ENCODE measurements at places on chromosomes 16 and 17.

DNA sequence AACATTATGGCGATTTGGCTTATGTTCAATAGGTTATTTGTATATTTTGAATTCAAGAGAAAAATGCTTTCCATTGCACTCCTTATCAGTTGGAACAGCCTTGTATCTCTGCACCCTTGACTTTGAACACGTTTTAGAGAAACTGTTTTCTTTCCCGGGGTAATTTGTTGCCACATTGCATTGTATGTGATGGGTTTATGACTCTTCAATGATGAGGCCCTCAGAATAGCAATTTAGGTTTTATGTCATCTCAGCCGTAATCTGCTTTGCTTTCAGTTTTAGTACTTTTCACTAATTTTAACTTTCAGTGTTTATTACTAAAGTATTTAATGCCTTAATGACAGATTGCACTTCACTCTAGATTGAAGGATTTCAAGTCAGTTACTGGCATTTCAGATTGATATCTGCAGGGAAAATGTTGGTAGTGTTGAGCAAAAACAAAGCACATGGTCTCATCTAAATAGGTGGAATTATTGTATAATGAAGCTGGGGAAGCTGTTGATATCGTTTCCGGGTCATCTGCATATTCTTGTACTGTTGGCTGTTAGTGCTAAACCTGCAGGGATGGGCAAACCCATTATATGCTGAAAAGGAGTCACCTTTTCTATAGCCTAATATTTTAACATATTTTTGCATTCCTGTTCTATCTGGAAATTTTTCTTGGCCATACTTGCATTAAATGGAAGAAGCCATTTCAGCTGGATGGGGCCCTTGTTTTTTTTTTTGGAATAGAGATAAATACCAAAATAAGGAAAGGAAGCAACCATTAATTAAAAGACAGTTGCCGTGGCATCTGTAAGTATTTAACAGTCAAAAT lies 2.0 kb downstream of the LUC7L3 start:
- DNase-seq, result no peak

DNA sequence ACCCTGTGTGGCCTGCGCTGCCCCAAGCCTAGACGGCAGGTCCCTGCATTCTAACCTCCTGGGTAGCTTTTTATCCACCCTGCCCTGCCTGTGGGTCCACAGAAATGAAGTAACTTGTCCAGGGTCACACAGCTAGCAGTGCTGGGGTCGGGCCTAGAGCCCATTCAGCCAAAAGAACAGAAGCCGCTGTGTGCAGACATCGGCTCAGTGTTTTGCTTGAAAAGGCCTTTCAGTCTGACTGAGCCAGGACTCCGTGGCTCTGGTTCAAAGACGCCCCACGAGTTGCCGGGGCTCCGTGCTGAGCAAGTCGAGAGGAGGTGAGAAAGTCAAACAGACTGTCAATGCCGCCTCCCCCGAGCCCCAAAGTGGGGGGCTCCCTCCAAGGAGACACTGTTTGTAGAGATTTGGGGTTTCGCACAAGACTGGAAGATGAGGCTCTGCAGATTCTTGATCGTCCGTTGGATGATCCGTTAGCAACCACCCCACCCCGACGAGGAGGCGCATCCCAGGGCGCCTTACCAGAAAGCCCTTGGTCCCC lies 226.2 kb downstream of the NTN1 start:
- DNase-seq, result no peak

DNA sequence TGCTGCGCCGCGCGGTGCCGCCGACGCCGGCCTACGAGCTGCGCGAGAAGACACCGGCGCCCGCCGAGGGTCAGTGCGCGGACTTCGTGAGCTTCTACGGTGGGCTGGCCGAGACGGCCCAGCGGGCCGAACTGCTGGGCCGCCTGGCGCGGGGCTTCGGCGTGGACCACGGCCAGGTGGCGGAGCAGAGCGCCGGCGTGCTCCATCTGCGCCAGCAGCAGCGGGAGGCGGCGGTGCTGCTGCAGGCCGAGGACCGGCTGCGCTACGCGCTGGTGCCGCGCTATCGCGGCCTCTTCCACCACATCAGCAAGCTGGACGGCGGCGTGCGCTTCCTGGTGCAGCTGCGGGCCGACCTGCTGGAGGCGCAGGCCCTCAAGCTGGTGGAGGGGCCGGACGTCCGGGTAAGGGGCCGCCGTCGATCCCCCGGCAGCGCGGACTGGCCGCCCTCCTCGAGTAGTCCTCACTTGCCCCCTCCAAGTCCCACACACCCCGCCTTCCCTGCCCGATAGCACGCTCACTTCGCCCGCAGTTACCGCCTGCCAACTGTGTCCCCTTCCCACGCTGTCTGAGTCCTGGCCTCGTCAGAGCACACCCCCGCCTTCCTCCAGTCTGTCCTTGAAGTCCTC lies 470 bp downstream of the MLYCD start:
- DNase-seq, result peak; percentile 14

GRCh38 chr16:72195609-72196008 lies 23.7 kb upstream of the PMFBP1 start:
- DNase-seq, result no peak

- no peak for DNase-seq
These were observed 207.0 kb downstream of the MSI2 start for GRCh38 chr17:57463103-57463885.

DNA sequence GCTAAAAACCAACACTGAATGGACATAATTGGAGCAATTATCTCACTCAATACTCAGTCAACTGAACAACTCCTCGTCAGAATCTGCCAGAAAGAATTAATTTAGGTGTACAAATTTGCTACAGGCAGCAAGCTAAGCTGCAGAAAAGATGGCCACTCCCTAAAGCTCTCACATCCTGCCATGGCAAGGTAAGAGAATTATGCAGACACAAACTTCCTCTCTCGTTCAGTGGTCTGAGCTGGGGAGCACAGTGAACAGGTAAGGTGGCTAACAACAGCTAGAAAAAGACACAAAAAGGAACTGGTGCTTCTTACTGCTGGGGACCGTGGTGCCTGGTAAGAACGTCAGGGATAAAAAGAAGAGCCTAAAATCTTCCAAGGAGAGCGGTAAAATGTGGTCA lies 74.9 kb upstream of the BCAR1 start:
- DNase-seq, result no peak

GRCh38 chr17:78767806-78768205 lies 14.3 kb downstream of the CYTH1 start:
- DNase-seq, result no peak

DNA sequence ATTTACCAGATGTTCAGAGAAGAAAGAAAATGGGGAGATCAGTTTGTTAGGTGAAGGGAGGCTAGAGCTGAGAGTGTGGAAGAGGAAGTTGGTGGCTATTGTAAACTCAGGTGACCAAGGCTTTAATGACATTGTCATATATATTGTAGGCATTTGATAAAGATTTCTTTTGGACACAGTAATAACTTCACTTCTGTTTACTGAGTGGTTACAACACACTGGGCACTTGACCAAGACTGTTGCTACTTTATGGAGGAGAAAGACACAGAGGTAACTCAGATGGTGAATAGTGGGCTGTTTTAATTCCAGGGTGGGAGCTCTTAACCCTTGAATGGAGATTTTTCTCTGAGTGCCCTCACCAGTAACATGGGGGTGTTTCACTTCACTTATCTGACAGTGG lies 46.0 kb downstream of the TNRC6A start:
- no peak for DNase-seq

- DNase-seq, result no peak
These were observed 24.1 kb upstream of the SPNS3 start for GRCh38 chr17:4409659-4410058.

GRCh38 chr16:1206786-1207185 lies 18.3 kb downstream of the TPSG1 start:
- no peak for DNase-seq

- DNase-seq, result no peak
These were observed 48.7 kb downstream of the GPRC5B start for GRCh38 chr16:19835968-19836421.

DNA sequence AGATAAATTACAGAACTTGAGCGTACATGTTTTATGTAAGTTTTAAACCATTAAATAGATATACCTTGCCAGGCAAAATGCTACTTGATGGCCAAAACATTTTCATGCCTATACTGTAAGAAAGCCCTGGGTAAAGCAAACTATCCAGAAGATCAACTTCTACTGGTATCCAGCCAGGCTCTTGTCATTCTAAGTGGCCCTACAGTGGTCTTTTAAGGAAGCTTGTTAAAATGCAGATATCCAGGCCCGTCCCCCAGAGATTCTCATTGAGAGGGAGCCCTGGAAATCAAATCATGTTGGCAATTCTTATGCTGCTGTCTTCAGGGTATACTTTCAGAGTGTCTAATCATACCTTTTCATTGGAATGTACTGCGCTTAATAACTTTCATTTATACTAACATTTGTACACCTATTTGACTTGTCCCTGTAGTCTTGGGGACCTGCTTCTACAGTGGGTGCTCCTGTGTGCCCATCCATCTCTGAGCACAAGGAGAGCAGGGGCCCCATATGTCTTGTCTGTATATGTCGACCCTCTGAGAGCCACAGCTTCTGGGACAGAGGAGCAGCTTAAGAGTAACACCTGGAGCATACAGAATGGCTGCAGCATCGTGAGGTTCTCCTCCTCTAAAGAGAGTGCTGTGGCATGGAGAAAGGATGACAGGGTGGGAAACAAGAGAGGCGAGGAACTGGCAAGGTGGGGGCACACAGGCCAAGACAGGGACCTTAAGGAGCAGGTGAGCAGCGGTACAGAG lies 43.6 kb upstream of the ANKFY1 start:
- no peak for DNase-seq

- no peak for DNase-seq
These were observed 1.1 kb upstream of the PPL start for GRCh38 chr16:4937782-4938682.

- peak; percentile 41 for DNase-seq
These were observed 700 bp downstream of the MFAP4 start for GRCh38 chr17:19386051-19386929.

DNA sequence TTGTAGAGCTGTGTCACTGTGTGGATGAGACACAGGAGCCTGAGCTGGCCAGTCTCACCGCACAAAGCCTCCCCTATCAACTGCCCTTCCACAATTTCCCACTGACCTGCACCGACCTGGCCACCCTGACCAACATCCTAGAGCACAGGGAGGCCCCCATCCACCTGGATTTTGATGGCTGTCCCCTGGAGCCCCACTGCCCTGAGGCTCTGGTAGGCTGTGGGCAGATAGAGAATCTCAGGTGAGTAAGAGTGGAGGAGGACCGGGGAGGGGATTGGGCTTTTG lies 37.4 kb downstream of the NLRC5 start:
- DNase-seq, result no peak

DNA sequence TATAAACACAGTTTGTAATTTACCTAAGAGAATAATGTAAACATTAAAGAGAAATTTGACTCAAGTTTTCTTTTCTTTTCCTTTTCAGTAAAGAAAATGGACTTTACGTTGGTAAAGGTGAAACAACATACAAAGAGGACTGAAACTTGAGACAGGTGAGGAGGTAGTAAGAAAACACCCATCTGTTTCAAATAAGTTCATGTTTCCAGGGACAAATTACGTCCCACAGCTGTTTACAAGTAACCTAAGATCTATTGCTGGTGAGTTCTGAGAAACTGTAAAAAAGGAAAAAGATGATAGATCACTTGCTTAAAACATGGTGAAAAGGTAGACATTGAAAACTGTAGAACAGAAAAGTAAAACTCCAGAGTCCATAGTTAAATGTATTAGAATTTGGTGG lies 4.8 kb upstream of the ABCA5 start:
- DNase-seq, result no peak

DNA sequence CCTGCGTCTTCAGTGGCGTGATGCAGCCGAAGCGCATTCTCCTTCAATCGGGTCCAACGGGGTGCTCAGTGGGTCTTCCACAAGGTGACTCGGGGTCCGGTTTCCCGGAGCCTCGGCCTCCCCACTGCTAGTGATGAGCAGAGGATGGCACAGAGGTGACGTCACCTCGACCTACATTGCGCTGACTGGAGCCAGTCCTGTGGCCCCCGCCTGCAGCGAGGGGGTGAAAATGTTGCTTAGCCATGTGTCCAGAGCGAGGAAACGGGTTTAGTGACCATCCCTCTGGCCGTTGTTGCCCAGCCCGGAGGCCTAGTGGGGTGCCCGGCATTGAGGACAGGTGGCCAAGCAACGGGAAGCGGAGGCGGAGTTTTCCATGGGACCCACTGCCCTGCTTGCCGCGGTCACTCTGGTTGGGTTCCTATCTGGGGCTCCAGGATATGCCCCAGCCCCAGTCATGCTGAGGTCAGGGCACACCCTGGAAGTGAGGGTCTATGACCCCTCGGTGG lies 190.6 kb upstream of the CIBAR2 start:
- no peak for DNase-seq

- no peak for DNase-seq
These were observed 13.4 kb downstream of the PDZD9 start for GRCh38 chr16:21987498-21987897.

DNA sequence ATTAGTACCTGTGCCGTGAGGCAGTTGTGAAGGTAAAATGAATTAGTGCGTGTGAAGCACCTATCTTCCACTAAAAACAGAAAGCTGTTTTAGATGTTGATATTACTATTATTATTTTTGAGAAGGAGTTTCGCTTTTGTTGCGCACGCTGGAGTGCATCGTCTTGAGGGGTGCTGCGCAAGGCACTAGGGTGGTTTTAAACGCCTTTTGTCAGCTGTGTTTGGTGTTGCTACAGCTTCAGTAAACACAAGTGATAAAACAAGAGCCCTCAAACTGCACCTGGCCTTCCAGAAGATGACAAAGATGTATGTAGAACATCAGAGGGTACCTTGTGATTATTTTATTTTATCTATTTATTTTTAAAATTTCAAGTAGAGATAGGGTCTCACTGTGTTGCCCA lies 38.2 kb downstream of the PLCG2 start:
- no peak for DNase-seq

- DNase-seq, result no peak
These were observed 122.7 kb upstream of the ZFHX3 start for GRCh38 chr16:73170612-73171038.

DNA sequence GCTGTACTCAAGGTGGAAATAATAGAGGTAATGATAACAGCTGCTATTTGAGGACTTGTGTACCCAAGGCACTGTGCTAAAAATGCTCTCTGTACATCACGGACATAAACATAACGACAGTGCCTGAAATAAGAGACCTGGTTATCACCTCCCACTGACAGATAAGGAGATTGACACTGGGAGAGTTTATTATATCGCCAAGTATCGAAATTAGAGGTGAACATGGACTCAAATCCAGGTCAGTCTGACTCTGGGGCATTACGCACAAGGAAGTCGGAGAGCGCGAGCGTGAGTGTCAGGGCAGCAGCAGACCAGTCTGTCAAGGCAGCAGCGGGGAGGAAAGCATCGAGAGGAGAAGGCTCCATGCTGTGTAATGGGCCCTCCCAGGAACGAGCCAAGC lies 57.1 kb downstream of the GOSR1 start:
- no peak for DNase-seq

GRCh38 chr16:3637371-3637923 lies 17.0 kb upstream of the DNASE1 start:
- no peak for DNase-seq

GRCh38 chr17:56681561-56682266 lies 88.2 kb downstream of the NOG start:
- peak; percentile 91 for DNase-seq

- DNase-seq, result no peak
These were observed 36.0 kb upstream of the RBFOX3 start for GRCh38 chr17:79646721-79647455.
